ENCODE measurements at places on chromosomes 7 and 10.

GRCh38 chr7:89549768-89550167 is 604.5 kb upstream of the STEAP1 start:
- no peak for DNase-seq

GRCh38 chr7:111198255-111198654 is 107.3 kb downstream of the LRRN3 start:
- DNase-seq = peak; percentile 69

DNA sequence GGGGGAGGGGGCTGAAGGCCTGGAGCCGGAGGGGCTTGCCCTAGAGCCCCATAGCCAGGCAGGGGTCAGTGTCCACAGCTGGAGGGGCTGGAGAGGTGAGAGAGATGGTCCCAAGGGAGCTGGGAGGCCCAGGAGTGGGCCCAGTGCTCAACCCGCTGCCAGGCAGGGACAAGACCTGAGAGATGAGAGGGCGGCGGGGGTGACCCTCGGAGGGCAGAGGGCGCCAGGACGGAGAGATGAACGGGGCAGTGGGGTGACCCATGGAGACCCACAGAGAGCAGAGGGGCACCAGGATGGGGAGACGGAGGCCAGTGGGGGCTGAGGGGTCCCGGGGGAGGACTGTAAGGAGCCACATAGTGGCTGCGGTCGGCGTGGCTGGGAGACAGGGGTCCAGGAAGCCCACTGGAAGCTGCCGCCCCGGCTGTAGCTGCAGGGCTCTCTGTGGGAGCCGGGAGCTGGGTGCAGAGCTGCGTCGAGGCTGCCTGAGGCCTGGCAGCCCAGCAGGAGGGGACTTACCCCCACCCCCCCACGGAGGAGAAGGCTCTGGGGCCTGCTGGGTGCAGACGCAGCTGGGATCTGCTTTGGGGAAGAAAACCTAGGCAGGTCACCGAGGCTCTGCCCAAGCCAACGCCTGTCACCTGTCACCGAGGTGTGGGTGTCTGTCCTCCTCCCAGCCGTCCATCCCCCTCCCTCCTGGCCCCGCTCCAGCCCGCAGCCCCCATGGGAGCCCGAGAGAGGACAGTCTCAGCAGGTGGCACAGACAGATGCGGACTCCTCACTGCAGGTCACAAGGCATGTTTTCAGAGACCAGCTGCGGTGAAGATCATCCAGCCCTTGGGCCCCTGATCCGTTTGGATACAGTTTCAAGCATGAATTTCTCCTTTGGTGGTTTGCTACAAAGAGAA is 25.1 kb downstream of the PWWP2B start:
- no peak for DNase-seq

GRCh38 chr10:49151025-49151445 is 17.2 kb upstream of the FAM170B start:
- DNase-seq = no peak

- no peak for DNase-seq
These were observed 3.7 kb upstream of the ABHD11 start for GRCh38 chr7:73742338-73742752.

- DNase-seq = no peak
These were observed 58.2 kb downstream of the TEX36 start for GRCh38 chr10:125624800-125625199.

- DNase-seq = no peak
These were observed 102.8 kb downstream of the PLPP4 start for GRCh38 chr10:120559800-120560199.

DNA sequence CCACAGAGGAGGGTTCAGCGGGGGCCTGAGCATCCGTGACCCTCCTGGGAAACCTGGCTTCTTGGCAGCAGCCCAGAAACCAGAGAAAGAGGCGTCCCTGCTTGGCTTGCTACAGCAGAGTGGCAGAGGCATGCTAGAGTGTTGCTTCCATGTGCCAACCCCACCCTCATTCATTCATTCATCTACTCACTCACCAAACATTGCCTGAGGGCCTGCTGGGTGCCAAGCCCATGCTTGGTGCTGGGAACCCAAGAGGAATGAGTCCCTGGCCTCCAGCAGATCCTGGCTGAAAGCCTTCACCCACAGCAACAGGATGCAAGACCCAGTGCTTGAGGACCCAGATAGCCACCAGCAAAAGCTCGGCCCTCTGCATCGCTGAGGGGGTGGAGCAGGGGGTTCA is 129.0 kb downstream of the CDH23 start:
- DNase-seq = peak; percentile 10

DNA sequence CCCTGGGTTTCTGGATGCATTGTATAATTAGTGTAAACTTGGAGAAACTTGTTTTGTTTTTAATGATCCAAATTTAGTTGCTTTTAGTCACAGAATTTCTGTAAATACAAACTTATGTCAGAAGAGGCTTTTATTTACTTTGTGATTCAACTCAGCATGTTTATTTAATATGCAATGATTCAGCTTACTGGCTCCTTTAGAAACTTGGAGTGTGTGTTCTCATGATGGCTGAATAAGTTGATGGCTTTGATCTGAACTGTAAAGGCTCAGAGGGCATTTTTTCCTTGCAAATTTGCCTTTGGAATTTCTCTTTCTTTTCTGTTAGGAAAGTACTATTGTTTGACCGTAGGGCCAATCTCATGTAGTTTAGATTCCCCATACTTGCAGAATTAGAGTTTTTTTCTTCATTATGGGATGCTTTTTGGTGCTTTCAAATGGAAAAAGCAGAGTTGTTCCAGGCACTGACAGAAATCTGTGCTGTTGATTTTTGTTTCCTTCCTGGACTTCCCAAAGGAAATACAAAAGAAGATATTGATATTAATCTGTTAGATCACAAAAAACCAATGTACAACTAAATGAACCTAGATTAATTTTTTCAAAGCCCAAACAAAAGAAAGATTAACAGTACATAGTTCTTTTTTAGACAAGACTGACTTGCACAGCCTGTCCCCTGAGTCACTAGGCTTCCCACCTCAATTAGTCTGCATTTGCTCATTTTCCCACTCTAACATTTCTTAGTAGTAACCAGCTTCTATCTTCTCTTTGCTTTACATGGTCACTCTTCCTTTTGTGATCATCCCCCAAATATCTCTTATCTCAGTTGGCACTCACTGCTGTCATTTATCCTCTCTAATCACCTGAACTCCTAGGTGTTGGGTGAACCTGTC is 96.8 kb upstream of the AGR3 start:
- DNase-seq = peak; percentile 37

DNA sequence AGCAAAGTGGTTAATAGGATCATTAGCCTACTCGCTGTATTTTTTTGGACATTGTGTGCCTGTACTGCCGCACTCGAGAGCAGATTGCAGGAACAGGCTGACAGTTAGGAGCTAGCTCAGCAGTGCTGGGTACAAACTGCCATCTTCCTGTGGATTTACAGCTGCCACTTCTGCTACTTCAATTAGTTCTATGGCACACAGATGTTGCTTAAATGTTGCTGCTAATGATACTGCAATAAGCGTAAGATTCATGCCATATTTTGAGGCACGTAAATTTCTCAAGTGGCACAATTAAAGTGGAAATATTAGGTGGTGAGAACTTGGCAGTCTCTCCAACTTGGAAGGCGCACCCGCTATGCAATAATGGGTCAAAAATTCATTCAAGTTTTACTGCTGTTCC is 171.9 kb downstream of the EBF3 start:
- DNase-seq = no peak

- no peak for DNase-seq
These were observed 46.0 kb downstream of the PRKAR2B start for GRCh38 chr7:107090457-107090856.

DNA sequence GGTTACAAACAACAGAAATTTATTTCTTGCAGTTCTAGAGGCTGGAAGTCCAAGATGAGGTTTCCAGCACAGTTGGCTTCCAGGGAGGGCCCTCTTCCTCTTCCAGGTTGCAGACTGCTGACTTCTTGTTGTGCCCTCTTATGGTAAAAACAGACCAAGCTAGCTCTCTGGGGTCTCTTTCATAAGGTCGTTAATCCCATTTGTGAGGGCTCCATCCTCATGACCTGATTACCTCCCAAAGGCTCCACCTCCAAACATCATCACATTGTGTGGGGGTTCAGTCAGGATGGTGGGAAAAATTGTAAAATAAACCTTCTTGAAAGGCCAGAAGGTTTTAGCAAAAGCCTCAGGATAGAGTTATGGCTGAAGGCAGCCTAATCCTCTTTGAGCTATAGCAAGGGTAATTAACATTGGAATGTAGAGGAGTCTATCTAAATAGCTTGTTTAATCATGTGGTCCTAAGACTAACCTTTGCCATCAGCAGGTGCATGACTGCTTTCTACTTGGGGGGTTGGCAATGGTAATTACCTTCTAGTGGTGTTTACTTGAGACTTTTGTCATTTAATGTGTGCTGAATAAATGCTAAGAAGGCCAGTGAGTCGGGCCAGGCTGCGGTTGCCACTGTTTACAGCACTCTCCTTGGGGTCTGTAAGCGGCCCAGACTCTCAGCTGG is 80.8 kb downstream of the PPP1R17 start:
- DNase-seq = no peak

GRCh38 chr10:69057951-69058297 is 30.0 kb upstream of the SRGN start:
- DNase-seq = no peak

DNA sequence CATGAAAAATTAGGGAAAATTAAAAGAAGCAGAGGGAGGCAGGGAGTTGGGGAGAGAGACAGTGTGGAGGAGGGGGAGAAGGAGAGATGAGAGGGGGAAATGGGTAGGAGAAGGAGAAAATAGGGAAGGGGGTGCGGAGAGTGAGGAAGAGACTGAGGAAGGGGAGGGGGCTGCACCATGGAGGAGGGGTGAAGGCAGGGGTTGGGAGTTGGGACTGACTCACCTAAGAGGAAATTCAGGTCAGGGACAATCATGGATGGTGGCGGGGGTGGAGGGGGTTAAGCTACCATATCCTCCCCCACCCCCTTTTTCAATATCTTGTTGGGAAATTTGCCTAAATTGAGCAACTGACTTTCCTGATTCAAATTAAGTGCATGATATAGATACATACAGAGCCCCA is 8.0 kb downstream of the GRK5 start:
- no peak for DNase-seq

DNA sequence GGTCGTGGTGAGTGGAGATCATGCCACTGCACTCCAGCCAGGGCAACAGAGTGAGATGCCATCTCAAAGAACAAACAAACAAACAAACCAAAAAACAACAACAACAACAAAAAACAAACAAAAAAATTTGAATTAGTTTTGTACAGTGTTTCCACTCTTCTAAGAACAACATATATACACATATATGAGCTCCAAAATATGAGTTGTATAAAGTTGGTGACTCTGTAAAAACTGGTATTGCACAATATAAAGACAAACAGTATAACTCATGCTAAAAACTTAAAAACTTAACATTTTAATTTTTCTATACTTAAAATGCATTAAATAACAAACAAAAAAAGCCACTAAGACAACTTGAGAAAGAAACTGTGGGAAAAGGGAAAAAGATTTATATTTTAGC is 46.0 kb downstream of the AKR1B15 start:
- no peak for DNase-seq

DNA sequence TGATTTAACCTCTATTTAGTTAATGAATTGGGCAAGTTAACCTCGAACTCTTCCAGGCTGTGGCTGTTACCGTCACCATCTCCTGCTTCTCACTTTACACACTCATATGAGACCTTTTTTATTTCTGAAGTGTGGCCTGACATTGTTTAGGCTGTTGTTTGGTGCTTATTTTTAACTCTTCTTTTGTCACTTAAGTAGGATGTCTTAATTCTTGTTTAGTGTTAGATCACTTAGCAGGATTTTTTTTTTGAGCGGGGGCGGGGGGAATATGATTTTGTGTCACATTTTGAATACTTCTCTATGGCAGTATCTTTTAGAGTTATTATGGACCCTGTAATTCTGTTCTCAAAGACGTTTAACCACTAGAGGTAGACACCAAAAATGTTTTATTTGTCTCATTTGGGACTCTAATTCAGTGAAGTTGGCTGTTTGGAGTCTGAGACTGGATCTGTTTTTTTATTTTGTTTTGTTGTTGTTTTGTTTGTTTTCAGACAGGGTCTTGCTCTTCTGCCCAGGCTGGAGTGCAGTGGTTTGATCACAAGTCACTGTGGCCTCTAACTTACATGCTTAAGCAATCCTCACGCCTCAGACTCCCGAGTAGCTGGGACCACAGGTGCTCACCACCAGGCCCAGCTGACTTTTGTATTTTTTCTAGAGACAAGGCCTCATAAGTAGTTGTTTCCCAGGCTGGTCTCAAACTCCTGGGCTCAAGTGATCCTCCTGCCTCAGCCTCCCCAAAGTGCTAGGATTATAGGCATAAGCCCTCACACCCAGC is 73.5 kb downstream of the CUX1 start:
- DNase-seq = no peak

GRCh38 chr10:15265558-15265957 is 97.1 kb upstream of the NMT2 start:
- no peak for DNase-seq
